ENCODE measurements at places on chromosomes 4 and X.

DNA sequence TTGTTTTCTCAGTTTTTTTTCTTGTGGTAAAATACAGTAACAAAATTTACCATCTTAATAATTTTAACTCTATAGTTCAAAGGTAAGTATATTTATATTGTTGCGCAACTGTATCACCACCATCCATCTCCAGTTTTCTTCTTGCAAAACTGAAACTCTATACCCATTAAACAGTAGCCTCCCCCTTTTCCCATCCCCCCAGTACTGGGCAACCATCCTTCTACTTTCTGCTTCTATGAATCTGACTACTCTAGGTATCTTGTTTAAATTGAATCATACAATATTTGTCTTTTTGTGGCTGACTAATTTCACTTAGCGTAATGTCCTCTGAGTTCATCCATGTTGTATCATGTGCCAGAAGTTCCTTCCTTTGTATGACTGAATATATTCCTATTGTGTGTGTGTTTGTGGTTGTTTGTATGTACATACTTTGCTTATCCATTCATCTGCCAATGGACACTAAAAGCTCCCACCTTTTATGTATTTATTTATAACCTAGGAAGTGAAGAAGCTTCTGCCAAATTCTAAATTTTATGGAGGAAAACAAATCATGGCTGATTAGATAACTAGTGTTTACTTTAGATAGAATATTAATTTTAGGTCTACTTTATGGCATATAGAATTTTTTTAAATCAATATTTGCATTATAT lies 10.0 kb downstream of the ABHD18 start:
- no peak for DNase-seq

GRCh38 chr4:176872461-176872860 lies 79.7 kb upstream of the VEGFC start:
- DNase-seq = no peak

DNA sequence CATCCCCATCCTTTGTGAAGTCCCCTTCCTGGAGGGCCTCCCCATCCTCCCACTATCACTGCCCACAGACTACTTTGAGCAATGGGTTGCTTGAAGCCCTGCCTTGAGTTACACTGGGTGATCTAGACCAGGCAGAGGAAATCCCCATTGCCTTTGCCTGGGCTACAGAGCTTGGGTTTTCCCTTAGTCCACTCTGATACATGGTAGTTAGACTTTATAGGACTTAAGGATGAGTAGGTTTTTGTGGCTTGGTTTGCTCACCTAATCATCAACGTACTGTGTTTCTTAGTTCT lies 56.6 kb downstream of the TMEM131L start:
- DNase-seq = no peak

DNA sequence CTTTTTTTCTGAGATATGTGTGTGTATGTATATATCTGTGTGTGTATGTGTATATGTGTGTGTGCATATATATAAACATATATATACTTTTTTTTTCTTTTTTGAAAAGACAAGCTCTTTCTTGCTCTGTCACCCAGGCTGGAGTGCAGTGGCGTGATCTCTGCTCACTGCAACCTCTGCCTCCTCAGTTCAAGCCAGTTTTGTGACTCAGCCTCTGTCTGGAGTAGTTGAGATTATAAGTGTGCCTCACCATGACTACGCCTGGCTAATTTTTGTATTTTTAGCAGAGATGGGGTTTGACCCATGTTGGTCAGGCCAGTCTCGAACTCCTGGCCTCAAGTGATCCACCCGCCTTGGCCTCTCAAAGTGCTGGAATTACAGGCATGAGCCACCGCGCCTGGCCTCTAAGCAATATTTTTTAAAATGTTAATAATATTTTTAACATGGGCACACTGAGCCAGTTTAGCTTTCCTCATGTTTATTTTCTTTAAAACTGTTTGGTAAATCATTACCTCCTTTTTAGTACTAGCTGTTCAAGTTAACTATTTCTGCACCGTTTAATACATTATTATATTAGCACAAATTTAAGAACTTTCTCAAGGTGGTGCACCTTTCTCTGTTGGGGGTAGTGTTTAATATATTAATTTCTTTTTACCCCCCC lies 33.3 kb downstream of the BBS12 start:
- no peak for DNase-seq

DNA sequence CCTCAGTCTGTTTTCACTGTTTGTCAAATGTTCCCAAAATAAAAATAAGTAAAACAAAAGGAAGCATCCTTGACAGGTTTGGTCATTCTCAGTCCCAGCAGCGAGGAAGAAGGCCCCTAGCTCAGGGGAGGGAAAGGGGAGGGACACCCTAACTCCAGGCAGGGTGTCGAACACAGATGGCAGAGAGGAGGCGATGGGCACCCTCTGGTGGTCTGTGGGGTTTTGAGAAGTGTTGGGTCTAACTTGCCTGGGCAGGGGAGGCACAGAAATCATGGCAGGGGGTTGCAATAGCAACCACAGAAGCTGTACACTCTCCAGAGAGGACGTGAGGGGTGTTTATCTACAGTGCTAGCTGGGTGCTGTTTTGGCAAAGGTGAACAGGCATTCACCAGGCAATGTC lies 229.8 kb upstream of the SFRP2 start:
- no peak for DNase-seq

DNA sequence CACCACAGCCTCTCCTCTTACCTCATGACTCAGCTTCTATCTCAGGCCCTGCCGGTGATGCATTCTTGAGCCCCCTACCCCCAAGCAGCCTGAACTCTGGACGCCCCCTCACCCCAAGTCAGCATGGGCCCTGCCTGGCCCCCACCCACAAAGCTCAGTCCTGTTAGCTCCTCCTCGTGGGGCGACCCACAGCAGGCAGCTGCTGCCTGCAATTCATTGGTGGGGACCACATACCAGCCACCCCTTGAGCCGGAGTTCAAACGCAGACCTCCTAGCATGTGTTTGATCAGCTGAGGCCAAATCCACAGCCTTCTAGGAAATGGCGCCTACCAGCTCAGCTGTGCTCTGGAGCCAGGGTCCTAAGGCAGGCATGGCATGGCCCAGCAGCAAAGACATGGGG lies 111.8 kb downstream of the EFNB1 start:
- no peak for DNase-seq

- DNase-seq = no peak
Measured at GRCh38 chr4:93802045-93802444, 26.5 kb upstream of the ATOH1 start.

GRCh38 chr4:102308032-102308799 lies 37.1 kb downstream of the SLC39A8 start:
- DNase-seq = no peak

DNA sequence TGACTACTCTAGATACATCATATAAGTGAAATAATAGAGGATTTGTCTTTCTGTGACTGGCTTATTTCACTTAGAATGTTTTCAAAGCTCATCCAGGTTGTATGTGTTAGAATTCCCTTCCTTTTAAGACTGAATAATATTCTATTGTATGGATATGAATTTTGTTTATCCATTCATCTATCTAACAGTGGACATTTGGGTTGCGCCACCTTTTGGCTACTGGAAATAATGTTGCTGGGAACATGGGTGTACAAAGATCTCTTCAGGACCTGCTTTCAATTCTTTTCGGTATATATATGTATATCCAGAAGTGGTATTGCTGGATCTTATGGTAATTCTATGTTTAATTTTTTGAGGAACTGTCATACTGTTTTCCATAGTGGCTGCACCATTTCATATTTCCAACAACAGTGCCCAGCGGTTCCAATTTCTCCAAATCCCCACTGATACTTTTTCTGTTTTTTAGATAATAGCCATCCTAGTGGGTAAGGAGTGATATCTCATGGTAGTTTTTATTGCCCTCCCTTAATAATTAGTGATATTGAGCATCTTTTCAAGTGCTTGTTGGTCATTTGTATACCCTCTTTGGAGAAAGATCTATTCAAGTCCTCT lies 3.4 kb upstream of the SCD5 start:
- no peak for DNase-seq

DNA sequence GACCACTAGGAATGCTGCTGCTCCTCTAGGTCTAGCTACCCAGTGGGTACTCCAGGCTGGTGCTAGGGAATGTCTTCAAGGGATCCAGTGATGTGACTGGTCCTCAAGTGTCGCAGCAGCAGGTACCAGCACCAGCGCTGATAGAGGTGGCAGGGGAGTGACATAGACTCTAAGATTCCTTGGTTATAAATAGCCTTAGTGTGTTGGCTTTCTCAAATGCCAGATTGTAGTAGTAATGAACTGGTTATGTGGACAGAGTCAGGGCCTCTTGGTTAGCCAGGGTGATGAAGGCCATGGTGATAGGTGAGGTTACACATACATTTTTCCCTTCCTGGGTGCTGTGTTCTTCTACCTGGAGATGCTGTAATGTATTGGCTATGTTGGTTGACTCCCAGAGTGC lies 38.3 kb downstream of the DCLK2 start:
- DNase-seq = no peak

- DNase-seq = no peak
Measured at GRCh38 chr4:80253510-80253909, 13.0 kb upstream of the FGF5 start.

- no peak for DNase-seq
Measured at GRCh38 chr4:92843784-92844183, 540.0 kb downstream of the GRID2 start.

DNA sequence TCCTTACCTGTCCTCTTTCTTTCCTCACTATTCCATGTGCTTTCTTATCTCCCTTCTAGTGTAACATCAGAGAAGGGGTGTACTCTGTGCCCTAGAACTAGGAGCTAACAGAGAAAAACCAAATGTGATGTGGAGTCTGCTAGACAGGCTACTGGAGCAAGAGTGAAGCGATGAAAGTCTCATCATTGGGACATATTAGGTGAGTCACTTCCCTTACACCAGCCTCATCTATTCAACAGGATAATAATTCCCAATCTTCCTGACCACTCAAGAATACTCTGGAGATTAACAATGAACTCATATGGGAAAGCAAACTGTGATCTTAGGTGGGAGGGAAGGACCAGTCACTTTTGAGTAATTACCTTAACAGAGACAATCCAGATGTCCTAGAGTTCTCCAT lies 58.1 kb downstream of the RAB40A start:
- no peak for DNase-seq

- no peak for DNase-seq
Measured at GRCh38 chr4:38509551-38509950, 154.4 kb upstream of the KLF3 start.

DNA sequence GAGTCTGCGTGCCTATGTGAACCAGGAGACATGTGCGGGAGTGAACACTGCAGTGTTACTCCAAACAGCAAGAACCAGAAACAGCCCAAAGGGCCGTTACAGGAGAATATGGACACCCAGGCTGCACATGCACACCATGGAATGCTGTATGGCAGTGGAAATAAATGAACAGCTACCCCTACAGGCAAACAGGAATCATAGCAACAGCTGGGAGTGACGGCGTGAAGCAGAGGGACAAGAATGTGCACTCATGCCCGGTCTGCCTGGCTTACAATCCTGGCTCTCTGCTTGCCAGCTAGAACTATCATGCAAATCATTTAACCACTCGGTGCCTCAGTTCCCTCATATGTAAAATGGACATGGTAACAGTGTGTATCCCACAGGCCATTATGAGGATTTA lies 16.6 kb downstream of the GPKOW start:
- DNase-seq = no peak

GRCh38 chrX:31024866-31025265 lies 47.0 kb downstream of the FTHL17 start:
- DNase-seq = no peak

- no peak for DNase-seq
Measured at GRCh38 chr4:56129431-56129861, 180.7 kb downstream of the CEP135 start.

GRCh38 chrX:154120567-154120966 lies 23.1 kb upstream of the MECP2 start:
- no peak for DNase-seq

DNA sequence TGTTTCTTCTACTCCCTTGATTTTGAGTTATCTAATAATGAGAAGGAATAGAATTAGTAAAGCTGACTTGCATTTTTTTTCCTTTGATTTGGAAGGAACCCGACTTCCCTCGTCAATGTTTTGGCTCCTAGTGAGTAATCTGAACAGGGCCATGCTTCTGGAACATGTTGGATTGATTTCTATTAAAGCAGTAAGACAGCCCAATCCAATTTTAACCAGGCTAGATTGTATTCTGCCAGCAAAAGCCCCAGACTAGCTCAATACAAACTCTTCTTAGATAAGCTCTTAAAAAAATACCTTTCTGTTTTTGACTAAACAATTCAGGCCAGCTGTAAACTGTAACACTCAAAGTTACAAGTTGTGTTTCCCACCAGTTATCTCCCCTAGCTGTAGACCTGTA lies 126.2 kb downstream of the IRS4 start:
- no peak for DNase-seq

GRCh38 chr4:123616951-123617461 lies 220.4 kb downstream of the SPRY1 start:
- DNase-seq = no peak

GRCh38 chr4:163482190-163482589 lies 8.6 kb upstream of the TKTL2 start:
- no peak for DNase-seq

DNA sequence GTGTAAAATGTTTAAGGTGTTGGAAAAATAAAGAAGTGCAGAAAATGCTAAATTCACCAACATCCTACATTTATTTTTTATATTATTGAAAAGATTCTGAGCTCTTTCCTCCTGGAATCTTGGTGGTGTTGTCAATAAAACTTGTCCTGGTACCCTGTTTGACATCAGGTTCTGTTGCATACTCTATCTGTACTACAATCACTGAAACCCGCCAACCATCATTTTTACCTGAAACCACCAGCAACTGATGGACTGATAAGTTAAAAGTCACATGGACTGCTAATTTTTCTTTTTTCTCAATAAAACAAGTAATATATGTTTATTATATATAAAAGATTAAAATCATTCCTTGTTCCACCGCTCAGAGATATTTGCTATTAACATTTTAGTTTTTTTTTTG lies 23.4 kb downstream of the STAP1 start:
- DNase-seq = no peak

- no peak for DNase-seq
Measured at GRCh38 chrX:43448688-43449087, 207.4 kb upstream of the MAOA start.

- DNase-seq = no peak
Measured at GRCh38 chrX:142977128-142977914, 48.4 kb upstream of the SPANXN4 start.

DNA sequence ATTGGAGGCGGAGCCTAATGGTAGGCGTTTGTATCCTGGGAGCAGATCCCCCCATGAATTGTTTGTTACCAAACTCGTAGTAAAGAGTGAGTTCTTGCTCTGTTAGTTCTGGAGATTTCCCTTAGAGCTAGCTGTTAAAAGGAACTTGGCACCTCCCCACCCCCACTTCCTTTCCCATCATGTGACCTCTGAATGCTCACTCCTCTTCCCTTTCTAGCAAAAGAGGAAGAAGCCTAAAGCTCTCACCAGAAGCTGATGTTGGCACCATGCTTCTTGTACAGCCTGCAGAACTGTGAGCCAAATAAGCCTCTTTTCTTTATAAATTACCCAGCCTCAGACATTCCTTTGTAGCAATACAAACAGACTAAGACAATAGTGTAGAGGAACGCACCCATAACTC lies 13.8 kb upstream of the ATOH1 start:
- no peak for DNase-seq

DNA sequence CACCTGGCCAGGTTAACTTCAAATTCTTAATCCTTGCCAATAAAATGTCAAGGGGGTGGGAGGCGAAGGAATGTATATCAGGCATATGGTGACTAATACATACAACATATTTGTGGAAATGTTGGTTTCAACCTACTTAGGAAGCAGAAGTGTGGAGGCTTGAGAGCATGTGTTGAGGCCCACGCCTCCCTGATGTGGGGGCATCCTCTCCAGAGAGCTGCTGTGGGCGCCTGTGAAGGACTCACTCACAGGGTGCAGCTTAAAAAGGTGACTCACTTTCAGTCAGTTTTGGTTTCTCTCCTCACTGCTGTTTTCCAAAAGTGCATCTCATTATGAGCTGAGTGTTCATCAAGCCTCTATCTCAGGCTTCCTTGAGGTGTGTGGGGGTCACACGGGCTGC lies 27.5 kb downstream of the LNX1 start:
- DNase-seq = no peak

Measured in Panc1 (cell line).